ENCODE measurements at places on chromosomes 7 and 10.
A peak's percentile ranks its signal among the peaks of the same experiment; 100 is the strongest.

DNA sequence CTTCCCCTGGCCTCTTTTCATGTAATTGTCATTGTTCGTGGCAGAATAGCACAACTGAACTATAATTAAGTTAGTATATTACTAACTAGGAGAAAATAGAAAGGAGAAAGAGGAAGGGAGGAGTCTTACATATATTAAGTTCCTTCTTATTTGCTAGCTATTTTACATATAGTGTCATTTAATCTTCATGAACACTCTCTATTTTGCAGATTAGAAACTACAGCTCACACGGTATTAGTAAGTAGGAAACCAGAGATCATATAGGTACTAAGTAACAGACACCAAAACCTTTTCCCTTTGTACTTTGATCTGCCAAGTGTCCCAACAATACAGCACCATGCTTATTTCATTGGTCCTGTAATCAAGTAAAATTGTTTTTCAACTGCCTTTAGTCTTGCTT, 202.4 kb upstream of the HPS1 start:
- no peak for DNase-seq

GRCh38 chr7:106415433-106415832, 130.7 kb upstream of the NAMPT start:
- DNase-seq = no peak

GRCh38 chr10:5135581-5135980, 41.4 kb downstream of the AKR1C3 start:
- DNase-seq = no peak

DNA sequence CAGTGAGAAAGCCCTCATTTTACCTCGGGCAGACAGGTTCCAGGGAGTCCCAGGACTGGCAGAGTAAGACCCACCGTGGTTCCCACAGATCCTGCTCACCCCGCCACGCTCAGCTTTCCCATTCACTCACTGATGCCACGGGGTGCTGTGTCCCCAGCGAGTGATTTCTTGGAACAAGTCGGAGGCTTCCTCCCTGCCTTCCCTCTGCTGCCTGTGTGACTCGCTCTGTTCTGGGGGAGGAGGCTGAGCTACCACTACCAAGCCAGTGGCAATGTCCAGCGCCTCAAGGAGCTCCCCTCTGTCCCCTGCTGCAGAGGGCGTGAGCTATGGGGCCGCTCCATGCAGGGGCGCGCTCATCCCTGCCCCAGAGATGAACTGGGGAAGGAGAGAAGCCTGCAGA, 12.6 kb downstream of the IL15RA start:
- no peak for DNase-seq

DNA sequence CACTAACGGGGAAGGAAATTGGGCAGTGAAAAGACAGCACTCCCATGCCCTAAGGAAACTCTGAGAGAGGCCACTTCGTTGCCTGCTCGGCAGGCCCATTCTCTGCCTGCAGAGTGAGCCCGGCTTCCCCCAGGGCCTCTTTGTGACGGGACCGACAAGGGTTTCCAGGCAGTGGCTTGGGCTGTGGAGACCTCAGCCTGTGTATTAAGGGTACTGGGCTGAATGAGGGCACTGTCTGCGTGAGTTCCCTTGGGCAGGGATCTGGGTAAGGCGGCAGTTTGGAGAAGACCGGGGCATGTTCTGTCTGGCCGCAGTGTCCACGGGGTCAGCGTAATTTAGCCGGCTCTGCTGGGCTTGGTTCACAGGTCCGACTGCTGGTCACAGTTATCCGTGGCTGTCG, 237.2 kb downstream of the MGMT start:
- DNase-seq = no peak

- DNase-seq = no peak
These were observed 96.4 kb downstream of the FOXL3 start for GRCh38 chr7:386385-386784.

DNA sequence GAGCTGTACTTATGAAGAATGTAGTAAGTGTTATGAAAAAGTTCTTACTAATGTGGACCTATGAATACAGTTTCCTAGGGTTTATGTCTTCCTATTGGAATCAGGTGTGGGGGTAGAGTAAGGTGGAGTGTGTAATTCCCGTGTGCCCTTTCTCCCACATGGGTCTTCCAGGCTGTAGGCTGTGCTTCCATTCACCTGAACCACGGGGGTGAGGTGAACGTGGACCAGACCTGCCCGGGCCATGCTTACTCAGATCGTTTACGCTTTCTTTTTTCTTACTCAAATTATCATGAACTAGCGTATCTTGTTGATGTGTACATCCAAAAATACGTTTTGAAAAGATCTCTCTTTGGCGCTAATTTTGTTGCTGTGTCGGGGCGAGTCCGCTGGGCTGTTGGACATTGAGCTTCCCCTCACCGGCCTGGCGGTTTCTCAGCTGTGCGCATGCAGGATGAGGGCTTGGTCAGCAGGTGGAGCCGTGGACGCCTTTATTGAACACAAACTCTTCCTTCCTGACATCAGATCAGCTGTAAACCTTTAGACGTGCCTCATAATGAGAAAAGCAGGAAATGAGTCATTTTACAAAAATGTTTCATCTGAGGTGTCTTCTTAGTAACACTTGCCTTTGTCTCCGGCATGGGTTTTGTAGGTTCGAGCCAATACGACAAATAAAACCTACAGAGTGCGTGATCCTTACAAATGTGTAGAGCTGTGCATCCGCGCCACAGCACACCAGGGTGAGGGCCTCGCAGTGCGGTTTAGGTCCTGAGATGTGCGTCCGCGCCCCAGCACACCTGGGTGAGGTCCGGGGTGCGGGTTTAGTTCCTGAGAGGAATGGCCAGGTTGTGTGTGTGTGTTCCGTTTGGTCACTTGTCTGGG, 53.8 kb downstream of the WDR37 start:
- DNase-seq = peak; percentile 44

DNA sequence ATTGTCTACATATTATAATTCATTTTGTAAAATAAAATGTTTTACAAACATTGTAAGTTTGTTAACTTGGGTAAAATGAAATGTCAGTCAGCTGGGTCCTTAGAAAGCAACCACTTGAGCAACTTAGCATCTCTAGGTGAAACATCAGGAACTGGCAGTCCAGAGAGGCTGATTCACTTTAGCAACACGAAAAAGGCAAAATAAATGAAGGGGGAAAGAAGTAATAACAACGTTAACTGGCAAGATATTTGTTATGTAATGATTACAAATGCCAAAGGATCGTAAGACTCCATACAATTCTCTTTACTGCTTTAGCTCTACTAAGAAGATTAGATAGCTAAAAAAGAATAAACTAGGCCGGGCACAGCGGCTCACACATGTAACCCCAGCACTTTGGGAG, 5.0 kb downstream of the PDZD8 start:
- DNase-seq = no peak

DNA sequence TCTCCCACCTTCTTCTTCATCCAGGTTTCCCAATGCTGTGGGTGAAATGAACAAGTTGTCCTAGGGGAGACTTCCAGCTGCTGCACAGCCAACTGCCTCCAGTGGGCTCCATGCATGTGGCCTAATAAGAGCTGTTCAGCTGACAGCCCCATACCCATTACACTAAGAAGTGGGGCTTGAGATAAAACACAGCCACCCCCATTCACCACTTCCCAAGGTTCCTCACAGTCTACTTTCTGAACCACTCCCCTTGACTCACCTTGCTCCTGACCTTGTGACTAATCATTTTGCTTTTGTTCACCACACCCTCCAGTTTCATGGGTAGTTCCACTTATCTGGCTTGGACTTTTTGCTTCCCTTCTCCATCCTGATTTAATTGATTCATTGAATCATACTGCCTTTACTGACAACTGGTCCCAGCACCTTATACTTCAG, 119.3 kb downstream of the CABCOCO1 start:
- no peak for DNase-seq

- no peak for DNase-seq
These were observed 7.1 kb upstream of the TEX36 start for GRCh38 chr10:125689955-125690569.

DNA sequence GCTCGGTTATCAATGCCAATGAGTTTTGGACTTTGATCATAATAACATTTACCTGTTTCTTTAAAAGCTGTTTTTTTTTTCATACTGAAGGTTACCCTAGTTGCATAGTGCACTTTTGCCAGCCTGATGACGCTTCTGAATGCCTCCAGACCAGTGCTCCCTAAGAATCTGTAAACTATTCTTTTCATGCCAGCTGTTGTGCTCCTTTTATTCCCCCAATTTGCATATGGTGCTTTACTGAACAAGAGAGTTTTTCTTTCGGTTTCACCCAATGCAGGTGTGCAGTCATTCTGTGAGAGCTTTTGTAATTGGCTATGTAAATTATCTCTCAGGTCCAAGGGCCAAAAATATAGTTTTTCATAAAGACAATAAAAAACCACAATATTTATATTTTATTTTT, 48.1 kb upstream of the GLCCI1 start:
- no peak for DNase-seq

GRCh38 chr10:35462491-35462934, 126.2 kb downstream of the CCNY start:
- DNase-seq = no peak

DNA sequence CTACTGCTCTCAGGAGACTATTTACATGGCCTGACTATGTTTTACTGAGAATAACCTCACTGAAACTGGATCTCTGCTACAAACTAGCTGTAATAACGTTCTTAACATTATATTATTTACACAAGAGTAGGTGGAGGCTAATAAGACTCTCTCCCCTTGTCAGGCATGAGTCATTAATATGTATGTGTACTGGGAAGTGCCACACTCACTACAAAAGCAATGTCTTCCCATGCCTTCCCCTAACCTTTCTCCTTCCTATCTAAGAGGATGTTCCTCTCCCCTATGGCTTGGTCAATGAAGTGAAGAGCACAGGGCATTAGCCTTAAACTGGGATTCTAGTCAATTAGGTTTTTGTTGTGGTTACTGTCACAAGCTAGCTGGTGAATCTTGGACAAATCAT, 147.9 kb downstream of the DGKB start:
- DNase-seq = no peak

GRCh38 chr10:1737222-1738061, at the start of gene ADARB2:
ADARB2 (minus strand) TSS chr10:1737525.
- no peak for DNase-seq

DNA sequence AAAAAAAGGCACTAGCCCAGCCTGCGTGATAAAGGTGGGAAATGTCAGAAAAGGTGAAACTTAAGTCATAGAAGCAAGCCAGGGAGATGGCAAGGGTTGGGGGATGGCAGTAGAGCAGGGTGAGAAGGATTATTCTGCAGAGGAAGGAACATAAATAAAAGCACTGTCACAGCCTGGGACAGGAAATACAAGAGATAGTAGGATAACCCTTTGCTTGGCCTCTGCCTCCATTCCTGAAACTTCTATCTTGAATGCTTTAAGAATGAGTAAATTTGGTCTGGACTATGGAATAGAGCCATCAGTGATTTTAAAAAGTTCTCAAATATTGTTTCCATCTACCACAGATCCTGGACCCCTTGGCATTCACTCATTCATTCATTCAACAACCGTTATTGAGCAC, 50.0 kb downstream of the ABCC2 start:
- DNase-seq = no peak

- DNase-seq = no peak
These were observed 10.2 kb downstream of the CRYGN start for GRCh38 chr7:151429560-151430331.

GRCh38 chr7:140203556-140203955, 26.8 kb upstream of the KDM7A start:
- no peak for DNase-seq

- DNase-seq = no peak
These were observed 111.1 kb upstream of the AFAP1L2 start for GRCh38 chr10:114515298-114515914.

DNA sequence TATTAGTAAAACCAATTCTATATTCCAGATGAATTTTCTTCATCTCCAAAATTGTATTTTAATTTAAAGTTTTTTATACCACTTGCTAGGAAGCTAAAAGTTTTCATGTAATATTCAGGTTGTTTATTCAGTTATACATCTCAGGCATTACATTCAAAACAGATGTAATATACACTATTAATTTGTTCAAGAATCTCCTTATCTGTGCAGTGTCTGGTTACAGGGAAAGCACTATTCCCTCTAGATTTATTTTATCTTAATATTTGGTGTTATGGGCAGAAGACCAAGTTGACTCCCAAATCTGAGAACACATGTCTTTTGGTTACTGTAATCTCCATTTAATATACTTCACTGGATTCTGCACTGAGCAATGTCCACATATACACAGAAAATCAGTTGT, 953.4 kb downstream of the ANKRD7 start:
- DNase-seq = no peak
